ENCODE measurements at places on chromosomes 13 and 19. TPM values are rescaled to one million over a fixed set of nuclear protein-coding genes. Genes with fewer than 3 reads are reported as not detected.

DNA sequence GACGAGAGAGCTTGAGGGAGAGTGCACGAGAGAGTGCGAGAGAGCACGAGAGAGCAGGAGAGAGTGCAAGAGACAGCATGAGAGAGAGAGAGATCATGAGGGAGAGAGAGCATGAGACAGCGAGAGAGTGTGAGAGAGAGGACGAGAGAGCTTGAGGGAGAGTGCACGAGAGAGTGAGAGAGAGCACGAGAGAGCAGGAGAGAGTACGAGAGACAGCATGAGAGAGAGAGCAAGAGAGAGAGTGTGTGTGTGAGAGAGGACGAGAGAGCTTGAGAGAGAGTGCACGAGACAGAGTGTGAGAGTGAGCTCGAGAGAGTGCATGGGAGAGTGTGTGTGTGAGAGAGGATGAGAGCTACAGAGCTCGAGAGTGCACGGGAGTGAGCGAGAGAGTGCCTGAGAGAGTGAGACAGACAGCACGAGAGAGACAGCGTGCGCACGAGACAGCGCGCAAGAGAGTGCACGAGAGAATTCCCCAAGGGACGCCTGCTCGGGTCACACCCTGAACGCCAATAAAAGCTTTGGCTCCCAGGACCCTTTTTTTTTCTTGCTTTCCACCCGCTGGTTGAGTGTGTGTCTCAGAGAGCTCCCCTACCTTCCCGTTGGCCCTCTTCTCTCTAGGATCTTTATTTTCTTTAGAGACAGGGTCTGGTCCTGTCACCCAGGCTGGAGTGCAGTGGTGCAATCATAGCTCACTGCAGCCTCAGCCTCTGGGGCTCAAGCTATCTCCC lies 3.7 kb downstream of the CD70 start:
- DNase-seq = no peak

LAIR2 gene
- 14.2 TPM for total RNA-seq

DNA sequence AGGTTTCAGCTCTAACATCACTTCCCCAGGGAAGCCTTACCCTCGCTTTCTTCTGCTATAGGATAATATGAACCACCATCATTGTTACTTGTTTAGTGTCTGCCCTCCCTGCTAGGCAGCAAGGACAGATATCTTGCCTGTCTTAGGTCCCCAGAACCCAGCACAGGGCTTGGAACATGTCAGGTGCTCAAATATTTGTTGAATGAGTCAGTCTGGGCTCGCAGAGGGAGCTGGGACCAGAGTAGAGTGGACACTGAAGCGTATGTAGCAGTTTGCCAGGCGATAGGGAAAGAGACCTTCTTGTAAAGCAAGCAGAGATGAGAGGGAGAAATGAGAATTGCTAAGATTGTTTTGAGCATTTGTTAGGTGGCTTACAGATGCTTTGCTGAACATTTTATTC lies 11.7 kb downstream of the BCKDHA start:
- DNase-seq = no peak

GRCh38 chr13:60448907-60449510 lies 52.0 kb downstream of the TDRD3 start:
- peak; percentile 6 for DNase-seq

GRCh38 chr13:102392481-102393209 lies 9.2 kb downstream of the FGF14 start:
- DNase-seq = peak; percentile 43

DNA sequence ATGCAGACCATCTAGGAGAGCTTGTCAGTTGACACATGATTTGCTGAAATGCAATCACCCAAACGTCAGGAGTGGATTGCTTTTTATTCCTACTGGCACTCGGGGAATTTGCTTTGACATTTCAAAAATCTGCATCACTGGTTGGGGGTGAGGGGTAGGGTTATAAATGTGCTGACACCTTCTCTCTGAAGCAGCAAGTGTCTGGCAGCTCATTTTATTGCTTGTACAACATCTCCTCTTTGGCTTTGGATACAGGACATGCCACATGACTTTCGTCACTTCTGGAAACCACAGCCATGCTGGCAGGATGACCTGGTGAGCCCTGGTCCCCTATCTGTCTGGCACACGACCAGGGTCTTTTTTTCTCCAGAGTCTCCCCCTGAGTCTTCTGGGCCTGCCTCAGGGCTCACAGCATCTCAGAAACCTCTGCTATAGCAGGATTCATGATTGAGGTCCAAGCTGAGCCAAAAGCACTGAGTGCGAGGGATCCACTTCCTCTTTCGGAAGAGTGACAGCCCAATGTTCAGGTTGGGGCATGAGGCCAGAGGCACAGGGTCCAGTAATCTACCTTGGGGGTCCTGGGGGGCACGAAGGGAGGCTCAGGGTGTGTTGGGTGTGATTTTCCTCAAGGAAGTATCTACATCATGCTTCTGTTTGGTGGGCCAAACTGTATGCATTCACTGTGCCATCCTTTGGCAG lies 60.1 kb downstream of the HSPH1 start:
- DNase-seq = no peak

VSTM1 gene
- not detected for total RNA-seq

STXBP2 gene
- 132 TPM for total RNA-seq

DNA sequence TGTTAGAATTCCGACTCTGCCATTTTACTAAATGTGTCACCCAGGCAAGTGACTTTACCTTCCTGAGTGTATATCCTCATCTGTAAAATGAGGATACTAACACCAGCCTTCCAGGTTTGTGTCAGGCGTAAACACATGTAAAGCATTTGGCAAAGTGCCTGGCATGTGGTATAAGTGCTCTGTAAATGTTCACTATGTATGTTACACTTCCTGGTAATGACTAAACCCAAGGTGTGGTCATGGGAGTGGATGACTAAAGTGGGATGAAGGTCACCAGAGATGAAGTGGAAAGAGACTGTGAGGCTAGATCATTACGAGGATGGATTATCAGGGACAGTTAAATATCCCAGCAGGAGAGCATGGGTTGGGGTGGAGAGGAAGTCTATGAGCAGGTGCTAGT lies 25.6 kb downstream of the DEDD2 start:
- DNase-seq = peak; percentile 63

PEX11G gene
- 1.1 TPM for total RNA-seq

DNA sequence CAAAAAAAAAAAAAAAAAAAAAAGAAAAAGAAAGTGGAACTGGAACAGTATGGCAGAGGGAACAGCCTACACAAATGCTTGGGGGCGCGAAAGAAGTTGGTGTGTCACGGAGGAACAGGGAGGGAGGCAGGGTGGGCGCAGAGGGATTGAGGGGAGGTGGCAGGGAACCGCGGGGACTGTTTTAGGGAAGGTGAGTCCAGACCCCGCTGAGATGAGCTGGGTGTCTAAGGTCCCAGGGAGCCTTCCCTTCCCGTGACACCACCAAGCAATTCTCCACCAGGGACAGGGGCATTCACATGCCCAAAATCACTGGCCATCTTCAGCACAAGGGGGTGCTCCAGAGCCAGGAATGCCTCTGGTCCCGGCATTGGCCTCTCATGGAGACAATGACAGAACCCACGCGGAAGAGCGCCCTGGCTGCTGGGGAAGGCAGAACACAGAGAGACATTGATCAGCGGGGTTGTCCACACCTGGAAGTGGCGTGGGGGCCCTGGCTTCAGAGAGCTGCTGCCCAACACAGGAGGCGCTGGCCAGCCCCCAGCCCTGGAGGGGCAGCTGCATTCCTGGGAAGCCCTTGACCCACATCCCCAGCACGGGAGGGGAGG lies 6.9 kb downstream of the PEAK3 start:
- no peak for DNase-seq

PLIN3 gene
- total RNA-seq = 44.6 TPM

GRCh38 chr13:33352041-33352440 lies 66.5 kb upstream of the STARD13 start:
- DNase-seq = no peak

Measured in activated T-cell treated with anti-CD3 and anti-CD28 coated beads, Interleukin-2, amount 50 U/mL, for 72 hours (primary cell).